Cerebellar nuclear complex (tissue), 1 donor: ENCODE measurements at places on chromosomes 6 and 20.

- no peak for DNase-seq
These were observed 27.5 kb downstream of the DAAM2 start for GRCh38 chr6:39819676-39820075.

- DNase-seq, result no peak
These were observed 440.4 kb downstream of the EPM2A start for GRCh38 chr6:145294942-145295341.

DNA sequence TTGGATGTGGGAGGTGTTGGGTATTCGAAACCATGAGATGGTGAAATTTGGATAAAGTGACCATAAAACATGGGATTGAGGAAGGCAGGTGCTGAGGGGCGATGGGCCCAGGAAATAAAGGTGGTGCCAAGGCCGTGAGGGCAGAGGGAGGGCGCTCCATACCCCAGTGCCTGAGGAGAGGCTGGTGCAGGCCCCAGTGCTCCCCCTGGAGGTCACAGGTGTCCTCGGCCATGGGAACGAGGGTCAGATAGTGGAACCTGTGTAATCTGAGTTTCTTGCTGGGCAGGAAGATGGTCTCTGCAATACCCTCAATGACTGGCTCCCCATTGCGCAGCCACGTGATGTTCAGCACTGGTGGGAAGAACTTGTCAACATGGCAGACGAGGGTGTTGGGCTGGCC is 16.2 kb downstream of the HLA-DPB1 start:
- no peak for DNase-seq

- no peak for DNase-seq
These were observed 25.3 kb upstream of the TMEM217 start for GRCh38 chr6:37283268-37283667.

DNA sequence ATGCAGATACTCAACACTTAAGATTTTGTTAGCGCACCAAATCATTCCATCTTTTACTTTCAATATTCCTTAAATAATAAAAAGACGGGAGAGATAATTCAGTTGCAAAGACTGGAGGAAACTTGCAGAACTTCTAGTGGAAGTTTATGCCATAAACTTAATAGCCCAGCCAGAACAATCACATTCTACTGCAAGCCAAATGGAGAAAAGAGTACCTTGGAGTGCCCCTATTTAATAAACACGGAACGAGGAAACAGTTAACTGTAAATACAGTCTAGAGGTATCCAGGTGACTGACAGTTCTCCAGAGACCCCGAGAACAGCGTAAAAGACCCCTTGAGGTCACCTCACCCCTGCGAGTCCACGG is 635 bp downstream of the SLC35B3 start:
- no peak for DNase-seq

DNA sequence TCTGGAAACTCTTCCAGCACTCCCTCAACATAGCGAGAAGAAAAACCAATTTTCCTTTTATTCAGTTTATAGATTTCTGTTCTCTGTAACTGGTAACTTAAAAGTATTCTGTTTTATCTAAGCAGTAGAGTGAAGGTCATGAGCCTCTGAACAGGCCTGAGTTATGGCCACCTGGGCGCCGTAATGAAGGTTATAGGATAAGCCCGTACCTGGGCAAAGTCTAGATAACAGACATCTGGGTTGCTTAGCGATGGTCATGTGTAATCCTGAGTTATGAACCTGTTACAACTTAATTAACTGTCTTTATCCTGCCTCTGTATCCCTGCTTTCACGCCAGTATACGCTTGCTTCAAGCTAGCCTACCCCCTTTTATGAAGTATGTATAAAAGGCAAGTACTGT is 13.0 kb upstream of the FAM217A start:
- DNase-seq, result no peak

- no peak for DNase-seq
These were observed 702.7 kb downstream of the EPM2A start for GRCh38 chr6:145032562-145033145.

DNA sequence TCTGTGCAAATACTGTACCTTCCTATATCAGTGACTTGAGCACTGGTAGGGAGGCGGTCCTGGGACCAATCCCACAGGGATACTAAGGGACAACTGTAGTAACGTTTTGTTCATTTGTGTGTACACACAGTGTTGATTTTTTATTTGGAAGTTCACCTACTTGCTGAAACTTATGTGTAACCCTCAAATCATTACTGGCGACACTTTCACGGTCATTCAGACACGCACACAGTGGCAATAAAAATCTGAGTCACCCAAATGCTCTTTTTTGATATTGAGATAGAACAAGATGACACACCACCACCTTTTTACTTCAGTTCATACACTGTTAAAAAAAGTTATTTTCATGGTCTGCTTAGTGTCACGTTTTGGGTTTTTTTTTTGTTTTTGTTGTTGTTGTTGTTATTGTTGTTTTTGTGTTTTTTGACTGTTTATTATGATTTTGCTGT is 79.8 kb downstream of the QKI start:
- no peak for DNase-seq

DNA sequence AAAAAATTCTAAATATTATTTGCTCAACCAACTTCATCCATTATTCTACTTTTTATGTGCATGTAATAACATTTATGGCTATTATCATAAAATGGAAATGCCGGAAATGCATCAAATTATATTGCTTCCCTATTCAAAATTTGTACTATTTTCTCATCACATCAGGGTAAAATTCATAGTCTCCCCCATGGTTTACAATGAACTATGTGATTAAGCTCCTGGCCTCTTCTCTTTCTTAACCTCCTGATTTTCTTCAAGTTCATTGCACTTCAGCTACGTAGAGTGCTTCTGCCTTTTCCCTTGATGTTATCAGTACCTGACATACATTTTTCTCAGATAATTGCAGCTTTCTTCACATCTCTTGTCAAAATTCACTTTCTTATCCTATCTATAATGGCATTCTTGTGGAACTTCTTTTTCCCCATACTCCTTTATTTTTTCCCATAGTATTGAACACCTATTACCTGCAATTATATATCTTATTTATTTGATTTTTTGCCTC is 699.1 kb upstream of the ADGRB3 start:
- no peak for DNase-seq

GRCh38 chr6:1796706-1797529 is 187.2 kb downstream of the FOXC1 start:
- no peak for DNase-seq

- no peak for DNase-seq
These were observed 36.8 kb downstream of the NDRG3 start for GRCh38 chr20:36709126-36709525.

GRCh38 chr6:18823782-18824386 is 436.7 kb downstream of the RNF144B start:
- DNase-seq, result no peak

- DNase-seq, result no peak
These were observed 60.1 kb upstream of the LTV1 start for GRCh38 chr6:143783077-143783476.

- no peak for DNase-seq
These were observed 5.4 kb downstream of the FBXL4 start for GRCh38 chr6:98942263-98942803.

- no peak for DNase-seq
These were observed 187.5 kb upstream of the PDE10A start for GRCh38 chr6:165850434-165851019.

GRCh38 chr6:168004945-168005344 is 7.5 kb downstream of the KIF25 start:
- no peak for DNase-seq

- no peak for DNase-seq
These were observed 6.2 kb upstream of the CD93 start for GRCh38 chr20:23092384-23092756.

DNA sequence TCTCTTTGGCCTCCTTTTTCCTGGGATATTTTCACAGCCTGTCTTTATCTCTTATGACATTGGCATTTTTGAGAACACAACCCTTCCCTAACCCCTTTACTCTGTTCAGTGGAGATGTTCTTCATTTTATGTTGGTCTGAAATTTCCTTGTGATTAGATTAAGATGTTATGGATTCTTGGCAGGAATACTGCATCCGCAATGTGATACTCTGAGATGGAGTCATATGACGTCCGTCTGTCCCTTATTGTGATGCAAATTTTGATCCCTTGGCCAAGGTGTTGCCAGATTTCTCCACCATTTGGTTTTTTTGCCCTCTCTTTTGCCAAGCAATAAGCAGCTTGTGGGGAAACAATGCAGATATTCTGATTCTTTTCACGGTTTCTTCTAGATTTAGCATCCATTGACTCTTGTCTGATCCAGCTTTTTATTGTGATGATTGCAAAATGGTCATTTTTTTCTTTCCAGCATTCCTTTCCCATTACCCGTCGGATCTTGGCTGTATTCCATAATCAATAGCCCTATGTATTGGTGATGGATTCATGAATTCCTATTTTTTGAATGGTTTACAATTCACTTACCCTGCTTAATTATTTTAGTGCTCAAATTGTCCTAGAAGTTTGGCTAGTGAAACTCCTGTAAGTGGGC is 85.1 kb downstream of the NCOA3 start:
- no peak for DNase-seq

DNA sequence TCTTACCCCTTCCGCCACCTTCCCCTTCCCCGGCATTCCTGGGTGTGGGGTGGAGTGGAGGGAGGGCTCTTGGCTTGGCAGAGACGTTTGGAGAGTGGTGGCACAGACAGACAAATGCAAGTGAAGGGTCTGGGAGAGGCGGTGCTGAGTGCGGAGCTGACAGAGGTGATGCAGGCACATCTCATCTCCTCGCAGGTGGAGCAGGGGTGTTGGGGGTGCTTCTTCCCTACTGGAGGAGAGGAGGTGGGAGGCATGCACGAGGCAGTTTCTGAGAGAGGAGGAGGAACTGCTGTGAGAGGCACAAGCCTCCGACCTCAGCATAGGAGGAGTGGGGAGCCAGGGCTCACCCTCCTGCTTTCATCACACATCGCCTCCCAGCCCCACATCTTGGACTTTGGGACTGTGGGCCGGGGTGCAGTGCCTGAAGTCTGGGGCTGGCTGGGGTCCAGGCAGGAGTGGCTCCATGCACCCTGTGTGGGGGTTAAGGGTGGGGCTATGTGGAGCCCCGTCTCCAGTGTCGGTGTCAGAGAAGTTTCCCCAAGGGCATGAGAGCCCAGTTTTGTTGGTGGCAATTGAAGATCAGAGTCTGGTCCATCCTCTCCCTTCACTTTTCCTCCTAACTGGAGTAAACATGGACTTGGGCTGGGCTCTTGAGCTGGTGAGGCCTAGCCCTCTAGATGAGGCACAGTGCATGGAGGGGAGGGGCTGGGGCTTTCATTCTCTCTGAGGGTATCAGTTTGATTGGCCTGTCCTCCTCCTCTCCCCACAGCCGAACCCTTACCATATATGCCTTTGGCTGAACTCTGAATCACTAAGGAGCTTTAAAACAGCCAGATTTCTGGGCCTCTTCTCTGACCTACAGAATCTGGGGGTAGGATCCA is 20.2 kb upstream of the SLC22A7 start:
- DNase-seq, result no peak
